ENCODE measurements at places on chromosomes 16 and 17.

GRCh38 chr16:49664221-49665215 is 191.4 kb downstream of the ZNF423 start:
- no peak for DNase-seq

DNA sequence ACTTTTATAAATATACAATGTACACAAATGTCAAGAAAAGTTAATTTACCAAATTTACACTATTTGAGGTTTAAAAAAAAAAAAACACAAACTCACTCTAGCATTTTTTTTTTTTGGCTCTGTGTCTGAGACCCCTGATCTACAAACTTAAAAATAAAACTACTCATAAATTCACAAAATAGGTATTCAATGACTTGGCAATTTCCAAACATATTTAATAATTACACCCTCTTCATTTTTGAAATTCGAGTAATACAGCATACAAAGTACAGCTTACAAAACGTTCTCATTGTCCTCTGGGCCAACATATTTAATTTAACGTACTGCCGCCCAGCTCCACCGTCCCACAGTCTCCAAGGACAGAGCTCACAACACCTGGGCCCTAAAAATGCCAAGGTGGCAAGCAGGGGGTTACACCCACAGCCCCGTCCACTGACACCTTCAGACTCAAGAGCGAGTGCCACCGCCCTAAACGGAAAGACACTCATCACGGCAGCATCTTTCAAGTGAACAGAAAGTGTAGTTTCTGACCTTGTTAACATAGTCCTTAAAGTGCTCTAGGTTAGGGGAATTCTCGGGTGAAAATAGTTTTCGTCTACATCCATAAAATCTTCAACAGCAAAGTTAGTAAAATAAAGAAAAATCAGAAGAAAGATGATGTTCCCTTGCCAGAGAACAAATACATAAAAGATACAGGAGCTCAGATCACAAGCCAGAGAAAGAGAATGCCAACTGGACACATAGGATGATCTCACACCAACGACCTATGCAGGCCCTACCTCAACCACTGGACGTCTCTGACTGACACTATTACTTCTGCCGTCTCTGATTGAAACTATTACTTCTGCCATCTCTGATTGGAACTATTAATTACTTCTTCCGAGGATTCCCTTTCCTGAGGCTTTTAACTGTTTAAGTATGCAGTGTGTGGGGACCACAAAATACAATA is 4.2 kb downstream of the ADCY9 start:
- DNase-seq, result no peak

GRCh38 chr16:56558024-56558747 is 6.7 kb upstream of the MT4 start:
- no peak for DNase-seq

- DNase-seq, result no peak
These were observed 17.4 kb downstream of the CNTNAP4 start for GRCh38 chr16:76294396-76295214.

GRCh38 chr16:6105115-6105514 is 1007.5 kb upstream of the EEF2KMT start:
- DNase-seq, result no peak

DNA sequence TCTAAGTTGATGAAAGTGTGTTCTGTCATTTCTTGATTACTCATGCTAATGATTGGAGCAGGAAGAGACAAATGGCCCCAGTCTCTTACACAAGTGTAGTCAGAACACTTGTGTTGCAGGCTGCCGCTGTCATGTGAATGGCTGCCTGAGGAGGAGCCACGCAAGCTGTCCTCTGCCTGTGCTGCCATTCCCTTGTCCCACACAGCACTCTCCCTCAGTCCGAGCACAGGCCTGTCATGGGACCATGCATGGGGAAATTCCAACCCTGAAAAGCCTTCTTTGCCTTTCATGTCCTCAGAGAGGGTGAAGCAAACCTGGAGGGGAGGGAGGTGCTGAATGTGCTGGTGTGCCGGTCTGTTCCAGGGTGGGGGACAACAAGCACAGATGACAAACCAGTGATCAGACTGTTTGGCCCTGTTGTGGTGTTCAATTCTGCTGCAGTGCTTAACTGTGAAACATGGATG is 109.4 kb downstream of the MRTFB start:
- DNase-seq, result no peak

DNA sequence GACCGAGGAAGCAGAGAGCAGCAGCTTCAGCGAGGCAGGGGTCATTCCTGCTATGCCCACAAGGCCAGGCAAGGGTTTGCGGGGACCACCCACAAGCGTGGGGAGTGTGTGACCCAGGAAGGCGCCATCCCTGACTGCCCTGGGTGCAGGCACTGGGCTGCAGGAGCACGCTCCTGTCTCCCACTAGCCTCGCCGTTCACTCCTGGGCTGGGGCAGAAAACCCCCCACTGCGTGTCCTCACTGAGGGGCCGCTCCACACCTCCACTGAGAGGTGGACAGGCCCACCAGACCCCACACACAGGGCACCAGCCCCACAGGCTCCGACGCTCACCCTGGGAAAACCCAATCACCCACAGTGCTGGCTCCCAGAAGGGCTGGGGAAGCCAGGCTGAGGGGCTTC is 56.1 kb downstream of the KLHDC4 start:
- DNase-seq, result no peak

GRCh38 chr16:81855552-81856153 is 76.6 kb downstream of the PLCG2 start:
- no peak for DNase-seq

DNA sequence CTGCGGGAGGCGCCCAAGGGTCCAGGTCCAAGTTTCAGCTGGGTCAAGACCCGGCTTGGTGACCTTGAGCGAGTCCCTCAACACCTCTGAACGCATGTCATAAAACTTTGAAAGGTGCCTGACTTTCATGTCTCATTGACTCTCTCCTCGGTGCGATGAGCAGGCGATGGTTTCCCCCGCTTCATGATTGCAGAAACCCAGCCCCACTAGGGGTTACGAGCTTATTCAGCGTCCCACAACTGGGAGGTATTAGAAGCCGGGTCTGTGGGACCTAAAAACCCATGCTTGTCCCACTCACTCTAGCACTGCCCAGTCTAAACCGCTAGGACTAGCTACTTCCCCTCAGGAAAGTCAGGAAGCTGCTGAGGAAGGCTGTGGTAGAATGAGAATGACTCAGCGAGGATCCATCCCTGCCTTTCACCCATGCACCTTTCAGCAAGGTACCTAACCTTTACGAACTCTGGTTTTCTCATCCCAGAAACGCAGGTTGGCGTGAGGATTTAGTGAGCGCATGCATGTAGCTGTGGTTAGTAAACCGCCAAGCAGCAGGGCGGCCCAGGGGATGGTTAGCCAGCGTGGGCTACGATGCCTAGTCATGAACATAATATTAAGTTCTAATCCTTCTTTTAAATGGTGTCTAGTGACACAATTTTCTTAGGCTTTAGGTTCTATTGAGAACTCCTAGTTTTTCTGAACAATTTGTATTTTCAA is 26.2 kb upstream of the RFFL start:
- peak; percentile 24 for DNase-seq

- no peak for DNase-seq
These were observed 8.9 kb upstream of the KRTAP17-1 start for GRCh38 chr17:41324180-41325075.

DNA sequence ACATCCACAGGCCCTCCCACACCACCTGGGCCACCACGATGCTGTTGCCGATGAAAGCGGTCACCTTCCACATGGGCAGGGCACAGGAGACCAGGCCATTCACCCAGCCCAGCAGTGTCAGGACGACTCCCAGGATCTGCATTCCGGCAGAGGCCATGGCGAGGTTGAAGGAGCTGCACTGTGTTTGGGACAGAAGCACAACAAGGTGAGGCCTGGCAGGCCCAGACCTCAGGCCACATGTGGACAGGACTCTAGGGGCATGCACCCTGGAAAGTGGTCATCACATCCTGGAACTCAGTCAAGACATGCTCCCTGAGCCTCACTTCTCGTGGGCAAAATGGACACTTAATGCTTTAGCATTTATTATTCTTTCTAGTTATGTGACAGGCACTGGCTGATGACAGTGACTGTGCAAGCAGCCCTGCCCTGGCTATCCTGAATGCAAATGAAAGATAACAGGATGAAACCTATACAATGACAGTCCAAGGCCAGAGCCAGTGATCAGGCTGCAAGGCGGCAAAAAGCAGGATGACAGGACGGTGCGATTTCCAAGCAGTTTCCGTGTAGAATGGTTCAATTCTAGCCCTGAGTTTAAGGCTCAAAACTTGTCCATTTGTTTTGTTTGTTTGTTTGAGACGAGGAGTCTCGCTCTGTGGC is 2.0 kb downstream of the CLDN6 start:
- no peak for DNase-seq

- no peak for DNase-seq
These were observed 8.4 kb upstream of the TNS4 start for GRCh38 chr17:40509626-40510327.

- DNase-seq, result no peak
These were observed 9.7 kb upstream of the ZFP1 start for GRCh38 chr16:75138636-75139035.

DNA sequence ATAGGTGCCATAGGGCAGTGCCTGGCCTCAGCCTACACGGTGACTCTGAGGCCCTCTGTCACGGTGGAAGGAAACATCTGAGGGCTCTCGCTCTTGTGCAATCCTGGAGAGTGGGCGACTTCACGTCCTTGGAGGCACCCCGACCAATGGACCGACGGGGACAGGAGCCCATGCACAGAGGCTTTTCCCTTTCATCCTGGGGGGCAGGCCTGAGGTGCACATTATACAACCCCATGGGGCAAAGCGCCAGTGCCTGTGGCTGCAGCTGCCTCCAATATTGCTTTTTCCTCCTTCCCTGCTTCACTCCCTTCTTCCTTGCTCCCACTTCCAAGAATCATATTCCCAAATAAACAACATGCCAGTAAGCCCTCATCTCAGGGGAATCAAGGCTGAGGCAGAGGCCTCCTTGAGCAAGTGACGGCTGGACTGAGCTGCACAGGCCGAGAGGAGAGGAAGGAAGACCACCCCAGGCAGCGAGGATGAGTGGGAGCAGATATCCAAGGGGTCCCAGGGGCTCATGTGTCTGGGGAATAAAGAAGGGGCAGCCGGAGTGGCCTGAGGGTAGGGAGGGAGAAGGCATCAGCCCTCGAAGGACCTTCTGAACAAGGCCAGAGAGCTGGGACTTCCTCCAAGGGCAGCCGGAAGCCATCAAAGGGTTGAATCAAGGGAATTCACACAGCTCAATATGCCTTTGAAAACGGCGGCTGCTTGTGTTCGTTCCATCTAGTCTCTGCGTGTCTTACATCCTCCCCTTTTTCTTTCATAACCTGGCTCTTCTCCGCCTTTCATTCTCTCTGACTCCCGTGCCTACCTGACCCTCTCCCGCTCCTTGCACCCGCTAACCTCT is 42.6 kb upstream of the RPL38 start:
- DNase-seq, result no peak

DNA sequence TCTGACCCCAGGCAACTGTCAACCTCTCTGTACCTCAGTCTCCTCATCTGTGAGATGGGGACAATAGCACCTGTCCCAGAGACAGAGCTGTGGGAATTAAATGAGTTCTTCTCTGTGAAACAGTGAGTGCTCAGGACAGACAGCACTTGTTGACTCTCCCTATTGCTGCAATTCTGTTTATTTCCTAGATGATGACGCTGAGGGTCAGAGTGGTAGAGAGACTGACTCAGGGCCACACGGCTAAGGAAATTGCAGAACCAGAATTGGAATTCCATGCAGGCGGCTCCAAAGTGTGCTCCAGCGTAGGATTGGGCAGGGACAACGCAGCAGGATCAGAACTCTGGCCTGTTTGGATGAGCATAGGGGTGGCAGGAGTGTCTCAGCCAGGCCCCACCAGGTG is 302.2 kb downstream of the C16orf95 start:
- no peak for DNase-seq

DNA sequence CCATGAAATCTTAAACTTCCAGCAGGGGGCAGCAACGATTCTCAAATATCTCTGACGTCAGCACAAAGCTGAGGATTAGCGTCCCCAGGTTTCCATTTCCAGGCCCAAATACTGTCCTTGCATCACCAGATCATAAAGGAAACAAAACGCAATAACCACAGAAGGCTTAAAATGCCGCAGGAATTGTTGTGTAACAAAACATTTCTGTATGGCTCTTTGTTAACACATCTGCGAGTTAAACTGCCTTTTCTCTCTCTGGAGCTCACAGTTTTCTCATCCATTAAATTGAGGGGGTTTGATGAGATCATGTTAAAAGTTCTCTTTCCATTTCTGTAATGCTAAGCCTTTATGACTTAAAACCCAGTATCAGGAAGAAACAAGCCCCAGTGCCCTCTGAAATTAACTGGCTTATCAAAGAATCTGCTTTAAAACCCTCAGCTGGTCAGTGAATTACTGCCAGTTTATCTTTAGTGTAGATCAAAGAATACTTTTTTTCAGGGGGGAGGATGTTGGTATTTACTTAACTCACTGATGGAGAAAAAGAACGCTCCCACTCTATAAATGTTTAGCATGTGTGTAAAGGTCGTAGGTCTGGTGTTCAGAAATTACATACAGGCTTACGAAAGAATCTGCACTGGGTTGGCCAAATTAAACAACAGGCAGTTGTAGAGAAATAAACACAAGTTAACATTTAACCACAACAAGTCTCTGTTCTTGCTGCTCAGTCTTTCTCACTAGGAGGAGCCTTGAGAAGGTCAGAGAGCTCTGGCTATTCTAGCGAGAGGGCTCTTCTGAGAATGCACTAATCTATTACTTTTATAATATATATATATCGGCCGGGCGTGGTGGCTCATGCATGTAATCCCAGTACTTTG is 10.6 kb upstream of the TERF2 start:
- peak; percentile 31 for DNase-seq

- no peak for DNase-seq
These were observed 34.8 kb upstream of the GNG13 start for GRCh38 chr16:835373-835772.

DNA sequence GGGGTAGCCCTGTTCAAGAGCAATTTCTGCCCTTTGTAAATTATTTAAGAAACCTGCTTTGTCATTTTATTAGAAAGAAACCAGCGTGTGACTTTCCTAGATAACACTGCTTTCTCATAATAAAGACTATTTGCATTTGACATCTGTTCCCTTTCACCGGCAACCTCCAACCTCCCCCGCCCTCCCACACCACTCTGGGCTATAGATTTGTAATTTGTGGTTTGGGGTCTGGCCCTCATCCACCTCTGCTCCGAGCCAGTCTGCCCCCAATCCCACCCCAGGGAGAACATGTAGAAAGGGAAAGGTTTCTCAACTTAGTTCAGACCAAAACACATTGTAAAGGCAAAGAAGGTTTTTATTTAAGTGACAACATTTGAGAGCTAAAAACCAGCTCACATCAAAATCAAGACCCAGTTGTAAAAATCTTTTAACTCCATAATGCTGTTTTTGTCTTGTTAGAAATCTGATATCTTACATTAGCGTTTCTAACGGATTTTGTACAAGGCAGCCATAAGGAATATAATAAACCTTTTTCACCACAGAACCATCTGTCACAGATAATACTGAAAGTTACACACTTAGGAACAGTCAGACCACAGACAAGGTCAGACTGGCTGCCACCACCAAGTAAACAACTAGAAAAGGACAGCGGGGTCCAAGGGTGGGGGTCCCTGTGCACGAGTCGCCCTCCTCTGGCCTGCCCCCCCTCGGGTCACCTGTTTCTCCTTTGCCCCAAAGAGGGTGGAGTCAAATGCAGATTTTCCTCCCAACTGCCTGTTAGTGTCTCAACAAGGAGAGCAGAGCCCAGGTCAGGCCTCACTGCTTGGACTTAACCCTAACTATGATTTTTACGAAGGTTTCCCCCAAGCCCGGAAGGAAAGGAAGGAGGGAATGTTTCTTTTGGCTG is 6.9 kb downstream of the PIMREG start:
- DNase-seq, result no peak

GRCh38 chr17:67177732-67178131 is 67.3 kb downstream of the HELZ start:
- no peak for DNase-seq
